Naive thymus-derived CD8-positive, alpha-beta T cell (primary cell): ENCODE measurements at places on chromosomes 4 and X.

- no peak for DNase-seq
These were observed 53.8 kb downstream of the APLN start for GRCh38 chrX:129600981-129601424.

DNA sequence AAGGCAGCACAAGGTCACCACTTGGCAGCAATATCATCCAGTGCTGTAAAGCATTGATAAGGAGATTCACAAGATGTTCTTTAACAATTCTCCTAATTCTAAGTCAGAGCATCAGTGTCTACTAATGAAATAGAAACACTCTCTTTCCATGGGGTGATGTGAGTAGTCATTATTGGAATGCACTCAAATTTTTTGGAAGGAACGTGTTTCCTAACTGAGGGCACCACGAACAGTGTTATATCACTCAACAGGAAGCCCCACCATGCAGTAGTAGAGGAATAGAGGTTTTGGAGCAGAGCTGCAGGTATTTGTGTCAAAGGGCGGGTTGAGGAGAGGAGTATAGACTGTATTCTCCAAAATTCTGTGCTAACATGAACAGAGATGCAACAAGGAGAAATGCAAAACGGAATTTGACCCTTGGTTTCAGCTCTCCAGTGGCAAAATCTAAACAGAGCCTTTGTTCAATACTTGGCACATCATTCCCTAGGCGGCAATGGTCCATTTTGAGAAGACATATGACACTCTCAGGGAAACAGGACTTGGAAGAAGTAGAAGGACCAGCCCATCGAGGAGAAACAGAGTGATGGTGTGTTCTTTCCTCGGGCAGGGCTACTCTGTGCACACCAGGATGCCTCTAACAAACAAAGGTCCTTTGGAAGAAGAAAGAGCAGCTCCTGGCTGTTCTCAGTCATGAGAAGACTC, 98.9 kb downstream of the CPEB2 start:
- no peak for DNase-seq

DNA sequence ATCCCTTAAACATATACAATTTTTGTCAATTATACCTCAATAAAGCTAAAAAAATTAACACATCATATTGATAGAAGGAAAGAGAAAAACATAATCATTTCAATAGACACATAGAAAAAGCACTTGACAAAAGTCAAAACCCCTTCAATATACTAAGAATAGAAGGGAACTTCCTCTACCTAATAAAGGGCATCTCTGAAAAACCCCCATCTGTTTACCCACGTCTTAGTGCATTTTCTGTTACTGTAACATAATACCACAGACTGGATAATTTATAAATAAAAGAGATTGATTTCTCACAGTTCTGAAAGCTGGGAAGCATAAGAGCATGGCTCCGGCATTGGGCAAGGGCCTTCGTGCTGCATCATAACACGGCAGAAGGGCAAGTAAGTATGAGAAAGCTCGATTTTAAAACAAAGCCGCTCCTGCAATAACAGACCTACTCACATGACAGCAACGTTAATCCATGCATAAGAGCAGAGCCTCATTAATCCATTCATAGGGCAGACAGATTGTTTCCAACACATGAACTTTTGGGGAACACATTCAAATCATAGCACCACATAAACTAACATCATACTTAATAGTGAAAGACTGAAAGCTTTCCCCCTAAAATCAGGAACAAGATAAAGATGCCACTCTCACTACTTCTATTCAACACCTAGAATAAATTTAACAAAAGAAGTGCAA, 15.7 kb downstream of the STEEP1 start:
- no peak for DNase-seq

- no peak for DNase-seq
These were observed 11.4 kb downstream of the ADH5 start for GRCh38 chr4:99077177-99077576.

DNA sequence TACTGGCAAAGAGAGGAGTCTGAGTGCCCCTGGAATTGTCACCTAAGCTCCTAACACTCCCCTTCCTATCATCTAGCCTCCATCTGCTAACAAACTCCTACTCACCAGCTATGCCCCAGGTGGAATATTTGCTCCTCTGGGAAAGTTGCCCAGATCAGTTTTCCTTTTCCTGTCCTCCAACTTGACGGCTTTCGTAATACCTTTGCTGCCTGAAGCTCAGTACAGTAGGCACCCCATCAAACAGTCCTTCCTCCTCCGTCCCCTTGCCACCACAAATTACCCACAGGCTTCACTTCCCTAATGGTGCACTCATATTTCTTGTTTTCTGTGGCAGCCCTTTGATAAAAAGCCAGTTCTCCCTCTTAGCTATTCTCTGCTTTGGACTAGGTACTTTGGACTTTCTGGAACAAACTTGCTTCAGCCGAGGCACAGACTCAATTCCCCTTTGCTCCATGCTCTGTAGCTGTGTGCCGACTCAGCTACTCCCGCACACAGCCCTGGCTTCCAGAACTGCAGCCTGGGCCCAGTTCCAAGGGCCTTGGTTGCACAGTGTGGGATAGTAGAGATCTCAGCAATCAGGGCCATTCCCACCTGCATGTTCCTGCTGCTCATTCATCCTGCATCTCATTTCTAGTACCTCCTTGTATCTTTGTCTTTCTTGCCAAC, 605.1 kb downstream of the BCOR start:
- DNase-seq: no peak

DNA sequence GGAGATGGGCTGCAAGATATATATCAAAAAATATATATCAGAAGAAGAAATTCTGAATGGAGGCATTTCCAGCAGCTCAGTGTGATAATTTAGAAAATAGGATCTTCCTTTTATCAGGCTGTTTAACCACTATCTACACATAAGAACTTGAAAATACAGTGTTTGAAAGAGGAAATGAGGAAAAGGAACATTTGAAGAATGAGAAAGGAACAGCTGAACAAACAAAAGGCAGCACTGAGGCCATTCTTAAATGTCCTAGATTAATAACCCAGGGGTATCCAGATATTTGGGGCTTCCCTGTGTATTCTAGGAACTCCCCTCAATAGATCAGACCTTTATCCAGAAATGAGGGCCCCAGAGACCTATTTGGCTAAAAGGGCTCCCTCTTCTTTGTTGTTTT, 4.1 kb downstream of the SLC39A8 start:
- no peak for DNase-seq

DNA sequence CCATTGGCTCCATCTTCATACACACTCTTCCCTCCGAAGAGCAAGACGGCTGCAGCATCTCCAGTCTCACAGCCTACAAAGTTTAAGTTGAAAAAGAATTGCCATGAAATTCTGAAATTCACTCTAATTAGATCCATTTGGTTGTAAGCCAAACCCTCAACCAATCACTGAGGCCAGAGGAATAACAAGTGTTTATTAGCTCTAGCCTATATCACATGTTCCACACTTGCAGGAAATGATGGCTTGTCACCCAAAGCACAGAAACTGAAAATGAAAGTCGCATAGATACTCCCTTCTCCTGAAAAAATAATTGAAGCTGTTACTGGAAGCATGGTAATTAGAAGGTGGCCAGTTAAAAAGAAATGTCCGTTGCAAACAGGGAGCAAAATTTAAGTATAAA, 1071.8 kb downstream of the CCSER1 start:
- DNase-seq: no peak

GRCh38 chr4:38155589-38156294, 195.5 kb downstream of the PTTG2 start:
- DNase-seq: no peak

DNA sequence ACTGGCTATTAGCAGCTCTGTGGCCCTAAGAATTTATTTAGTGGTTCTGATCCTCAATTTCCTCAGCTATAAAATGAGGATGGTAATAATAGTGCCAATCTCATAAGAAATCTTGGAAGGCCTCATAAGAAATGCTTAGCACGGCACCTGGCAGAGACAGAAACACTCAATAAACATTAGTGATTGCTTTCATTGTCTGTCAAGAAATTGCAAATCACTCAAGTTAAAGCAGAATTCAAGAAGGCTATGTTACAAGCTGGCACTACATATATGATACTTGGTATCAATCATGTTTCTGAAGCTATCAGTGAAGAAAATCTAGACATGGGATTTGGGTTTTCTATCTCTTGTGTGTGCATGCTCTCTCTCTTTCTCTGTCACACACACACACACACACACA, 267.7 kb upstream of the KCNIP4 start:
- no peak for DNase-seq

DNA sequence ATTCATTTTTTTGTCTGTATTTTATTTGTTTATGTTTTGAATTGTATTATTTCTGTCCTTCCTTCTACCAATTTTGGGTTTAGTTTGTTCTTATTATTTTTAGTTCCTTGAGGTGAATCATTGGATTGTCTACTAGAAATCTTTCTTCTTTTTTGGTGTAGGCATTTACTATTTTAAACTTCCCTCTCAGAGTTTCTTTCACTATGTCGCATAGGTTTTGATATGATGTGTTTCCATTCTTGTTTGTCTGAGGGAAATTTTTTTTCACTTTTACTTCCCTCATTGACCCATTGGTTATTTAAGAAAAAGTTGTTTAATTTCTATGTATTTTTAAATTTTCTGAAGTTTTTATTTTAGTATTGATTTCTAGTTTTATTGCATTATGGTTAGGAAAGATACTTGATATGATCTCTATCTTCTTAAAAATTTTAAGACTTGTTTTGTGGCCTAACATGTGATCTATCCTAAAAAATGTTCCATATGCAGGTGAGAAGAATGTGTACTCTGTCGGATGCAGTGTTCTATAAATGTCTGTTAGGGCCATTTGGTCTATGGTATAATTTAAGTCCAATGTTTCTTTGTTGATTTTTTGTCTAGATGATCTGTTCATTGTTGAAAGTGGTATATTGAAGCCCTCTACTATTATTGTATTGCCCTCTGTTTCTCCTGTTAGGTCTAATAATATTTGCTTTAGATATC, 68.8 kb downstream of the IL15 start:
- no peak for DNase-seq

GRCh38 chr4:73901031-73901430, 31.8 kb downstream of the CXCL1 start:
- no peak for DNase-seq

DNA sequence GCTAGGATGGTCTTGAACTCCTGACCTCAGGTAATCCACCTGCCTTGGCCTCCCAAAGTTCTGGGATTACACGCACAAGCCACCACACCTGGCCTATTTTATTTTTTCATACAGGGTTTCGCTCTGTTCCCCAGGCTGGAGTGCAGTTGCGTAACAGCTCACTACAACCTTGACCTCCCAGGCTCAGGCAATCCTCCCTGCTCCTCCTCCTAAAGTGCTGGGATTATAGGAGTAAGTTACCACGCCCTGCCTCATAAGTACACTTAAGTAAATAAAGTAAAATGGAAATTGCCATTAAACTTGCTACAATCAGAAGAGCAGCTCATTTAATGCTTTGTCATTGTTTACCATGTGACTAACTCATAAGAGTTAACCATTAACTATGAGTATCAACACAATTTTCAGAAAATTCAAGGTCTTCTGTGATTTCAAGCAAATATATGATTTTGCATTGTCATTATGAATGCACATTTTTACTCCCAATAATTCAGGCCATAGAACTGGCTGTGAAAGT, 12.3 kb downstream of the UGDH start:
- DNase-seq: no peak

DNA sequence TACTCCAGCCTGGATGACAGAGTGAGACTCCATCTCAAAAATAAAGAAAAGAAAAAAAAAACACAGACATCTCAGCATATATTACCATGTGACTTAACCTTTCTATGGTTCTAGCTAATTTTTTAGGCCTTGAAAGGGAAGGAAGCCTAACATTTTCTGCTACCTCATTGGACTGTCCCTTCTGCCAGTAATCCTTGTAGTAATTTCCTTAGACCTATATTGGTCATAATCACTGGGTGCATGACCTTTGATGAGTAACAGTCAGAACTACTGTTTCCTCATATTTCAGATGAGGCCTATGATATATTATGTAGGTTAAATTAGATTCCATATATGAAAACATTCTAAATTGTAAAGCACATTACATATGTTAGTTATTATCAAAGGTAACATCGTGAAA, 9.6 kb downstream of the XIAP start:
- DNase-seq: no peak

GRCh38 chr4:182337366-182337765, 94.2 kb downstream of the TENM3 start:
- no peak for DNase-seq

GRCh38 chr4:151783867-151784266, 23.1 kb upstream of the GATB start:
- no peak for DNase-seq

DNA sequence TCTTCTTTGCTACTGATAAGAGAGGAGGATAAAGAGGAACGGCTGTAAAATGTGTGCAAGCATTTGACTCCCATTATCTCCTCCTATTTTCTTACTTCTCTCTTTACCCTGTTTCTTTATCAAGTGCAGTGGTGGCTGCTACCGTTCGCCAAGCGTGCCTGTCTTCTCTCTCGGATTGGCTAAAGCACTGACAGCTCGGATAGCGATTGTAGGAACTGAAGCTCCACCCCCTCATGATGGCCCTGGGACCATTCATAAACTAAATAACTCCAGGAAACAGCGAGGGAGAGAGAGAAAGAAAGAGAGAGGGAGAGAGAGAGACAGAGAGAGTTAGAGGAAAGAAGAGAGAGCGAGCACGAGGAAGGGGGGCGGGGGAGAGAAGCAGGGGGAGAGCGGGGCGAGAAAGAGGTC, 305 bp upstream of the MAB21L2 start:
- no peak for DNase-seq

- DNase-seq: no peak
These were observed 30.2 kb downstream of the TRO start for GRCh38 chrX:54950730-54951375.
